Activated CD4-positive, alpha-beta T cell treated with anti-CD3 and anti-CD28 coated beads, Interleukin-2, amount 50 U/mL, for 24 hours (primary cell): ENCODE measurements at places on chromosomes 2 and 18.

- DNase-seq = no peak
Observed at GRCh38 chr2:101048756-101049155, 46.7 kb downstream of the RPL31 start.

- DNase-seq = no peak
Observed at GRCh38 chr2:43438858-43439655, 156.8 kb downstream of the THADA start.

DNA sequence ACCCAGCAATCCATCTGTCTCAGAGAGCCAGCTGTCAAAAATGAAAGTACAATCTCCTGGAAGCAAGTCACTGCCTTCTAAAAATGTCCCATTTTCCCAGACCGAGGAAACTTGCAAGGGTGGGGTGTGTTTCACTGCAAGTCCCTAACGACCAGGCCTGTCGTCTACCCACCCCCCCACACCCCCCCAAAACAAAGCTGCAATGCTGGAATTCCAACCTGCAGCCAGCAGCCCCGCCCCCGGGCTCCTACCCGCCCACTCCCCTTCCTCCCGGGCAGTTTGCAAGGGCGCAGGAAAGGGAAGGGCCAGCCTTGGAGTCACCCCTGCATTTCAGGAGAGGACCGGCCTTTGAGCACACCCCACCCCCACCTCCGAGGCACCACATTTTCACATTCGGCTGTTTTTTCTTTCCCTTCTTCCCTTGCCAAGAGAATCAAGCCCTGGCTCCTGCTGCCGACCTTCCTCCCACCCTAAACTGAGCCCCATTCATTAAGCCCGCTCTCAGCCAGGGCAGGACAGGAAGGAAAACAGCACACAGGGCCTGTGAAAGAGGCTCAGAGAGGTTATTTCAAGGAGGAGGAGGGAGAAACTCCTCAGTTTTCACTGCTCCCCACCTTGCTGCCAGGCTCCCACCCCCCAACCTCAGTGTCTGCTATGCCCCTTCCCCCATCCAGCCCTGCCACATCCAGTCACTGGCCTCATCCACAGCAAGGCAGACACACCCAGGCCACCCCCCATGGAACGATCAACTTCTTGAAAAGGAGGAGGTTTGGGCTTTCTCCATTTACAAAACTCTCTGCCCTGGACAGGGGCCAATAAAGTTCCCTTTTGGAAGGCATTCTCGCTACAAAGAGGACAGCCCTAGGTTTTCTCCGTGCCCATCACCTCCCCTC is 11.3 kb downstream of the SMAD7 start:
- no peak for DNase-seq

- peak; percentile 3 for DNase-seq
Observed at GRCh38 chr18:2104620-2105462, 466.5 kb downstream of the METTL4 start.

DNA sequence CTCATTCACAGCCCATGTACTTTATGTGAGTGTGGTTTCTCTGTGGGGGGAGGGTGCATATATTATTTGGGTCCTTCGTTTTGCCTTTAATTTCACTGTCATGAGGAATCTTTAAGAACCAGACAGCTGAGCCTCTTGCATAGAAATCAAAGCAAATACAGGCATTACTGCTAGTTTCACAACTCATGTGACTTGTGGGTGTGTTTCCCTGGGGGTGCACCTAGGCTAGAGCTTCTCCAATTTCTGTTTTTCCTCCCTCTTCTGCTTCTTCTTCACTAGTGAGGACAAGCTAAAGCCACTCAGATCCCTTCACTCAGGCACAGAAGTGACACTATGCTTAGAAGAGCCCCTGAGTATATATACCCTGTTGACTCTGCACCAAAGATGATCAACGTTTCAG is 131.4 kb downstream of the ACOXL start:
- no peak for DNase-seq

- DNase-seq = no peak
Observed at GRCh38 chr18:857986-858385, 45.9 kb upstream of the YES1 start.

- no peak for DNase-seq
Observed at GRCh38 chr2:219388907-219389156, 1.1 kb upstream of the DNPEP start.

DNA sequence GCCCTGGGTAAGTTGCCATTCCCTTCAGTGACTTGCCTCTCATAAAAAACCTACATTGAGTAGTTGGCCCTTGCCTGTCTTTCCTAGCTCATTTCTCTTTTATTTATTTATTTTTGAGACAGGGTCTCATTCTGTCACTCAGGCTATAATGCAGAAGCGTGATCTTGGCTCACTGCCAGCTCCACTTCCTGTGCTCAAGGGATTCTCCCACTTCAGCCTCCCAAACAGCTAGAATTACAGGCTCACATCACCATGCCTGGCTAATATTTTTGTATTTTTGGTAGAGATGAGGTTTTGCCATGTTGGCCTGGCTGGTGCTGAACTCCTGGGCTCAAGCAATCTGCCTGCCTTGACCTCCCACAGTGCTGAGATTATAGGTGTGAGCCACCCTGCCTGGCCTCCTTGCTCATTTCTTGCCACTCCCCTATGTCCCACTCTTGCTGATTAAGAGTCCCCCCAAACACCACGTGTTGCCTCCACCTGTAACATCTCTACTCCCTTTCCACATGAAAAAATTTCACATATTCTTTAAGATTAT is 12.6 kb downstream of the EVA1A start:
- no peak for DNase-seq

- no peak for DNase-seq
Observed at GRCh38 chr2:8149985-8150539, 531.8 kb upstream of the ID2 start.

GRCh38 chr2:57465967-57466366 is 580.6 kb upstream of the VRK2 start:
- DNase-seq = no peak

GRCh38 chr2:98172951-98173350 is 86.0 kb downstream of the VWA3B start:
- DNase-seq = no peak

GRCh38 chr2:58035352-58035751 is 11.3 kb upstream of the VRK2 start:
- DNase-seq = no peak

GRCh38 chr2:127528487-127528886 is 2.2 kb upstream of the IWS1 start:
- DNase-seq = no peak

DNA sequence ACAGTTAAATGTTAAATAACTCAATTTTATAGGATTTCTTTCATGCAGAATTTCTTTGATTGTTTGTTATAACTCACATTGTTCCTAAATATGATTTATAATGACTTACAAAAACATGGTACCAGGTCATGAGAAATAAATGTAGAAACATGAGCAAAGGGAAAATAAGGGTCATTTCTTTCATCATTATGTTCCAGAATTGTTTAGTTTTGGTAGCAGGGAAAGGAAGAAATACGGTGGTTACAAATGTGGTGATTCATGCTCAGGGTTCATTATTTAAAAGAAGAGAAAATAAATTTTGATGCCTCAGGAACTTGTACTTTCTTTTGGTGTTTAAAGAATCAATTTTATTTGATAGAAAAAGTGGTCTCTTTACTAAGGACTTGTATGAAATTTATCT is 4.4 kb downstream of the LYPD6B start:
- no peak for DNase-seq

DNA sequence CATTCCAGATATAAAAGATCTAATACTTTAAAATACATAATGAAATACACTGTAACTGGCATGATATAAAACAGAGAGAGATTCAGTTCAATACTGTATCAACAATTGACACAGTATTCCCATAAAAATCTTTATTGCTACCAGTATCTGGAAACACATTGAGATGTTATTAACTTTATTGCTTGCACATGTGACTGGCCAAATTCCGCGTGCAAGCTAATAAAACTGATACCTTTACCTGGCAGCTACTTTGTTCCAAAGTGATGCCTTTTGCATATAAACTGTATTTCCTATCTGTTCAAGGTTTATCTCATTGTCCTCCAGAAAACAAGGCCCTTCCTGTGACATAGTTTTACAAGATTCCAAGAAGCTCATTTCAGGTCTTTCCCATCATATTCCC is 15.4 kb upstream of the REG1B start:
- DNase-seq = no peak

GRCh38 chr2:150341982-150342680 is 145.3 kb downstream of the RND3 start:
- DNase-seq = no peak

- DNase-seq = no peak
Observed at GRCh38 chr2:129765678-129766351, 213.7 kb upstream of the RAB6C start.

DNA sequence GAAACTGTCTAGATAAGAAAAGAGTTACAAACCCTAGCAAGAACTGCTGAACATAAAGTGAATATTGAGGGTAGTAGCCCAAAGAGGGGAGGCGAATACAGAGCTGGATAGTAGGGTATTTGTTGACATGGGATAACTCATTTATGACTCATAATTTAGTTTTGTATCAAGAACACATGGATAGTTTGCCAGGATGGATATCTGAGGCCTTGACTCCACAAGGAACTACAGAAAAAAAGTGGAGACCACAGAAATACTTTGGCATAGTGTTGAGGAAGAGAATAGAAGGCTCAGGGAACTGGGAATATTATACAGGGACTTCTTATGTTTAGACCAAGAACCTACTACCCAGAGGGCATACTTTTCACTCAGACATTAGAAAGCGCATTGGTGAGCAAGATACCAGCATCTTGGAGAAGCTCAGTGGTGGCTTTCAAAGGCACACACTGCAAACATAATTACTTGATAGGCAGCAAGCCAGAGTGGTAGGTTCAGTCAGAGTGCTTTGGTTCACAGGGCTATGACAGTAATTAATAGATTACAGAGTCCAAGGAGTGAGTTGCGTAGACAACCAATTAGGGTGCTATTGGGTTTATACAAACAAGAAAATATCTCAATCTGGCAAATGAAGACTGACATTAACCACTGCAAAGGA is 51.9 kb upstream of the ZBTB7C start:
- no peak for DNase-seq

DNA sequence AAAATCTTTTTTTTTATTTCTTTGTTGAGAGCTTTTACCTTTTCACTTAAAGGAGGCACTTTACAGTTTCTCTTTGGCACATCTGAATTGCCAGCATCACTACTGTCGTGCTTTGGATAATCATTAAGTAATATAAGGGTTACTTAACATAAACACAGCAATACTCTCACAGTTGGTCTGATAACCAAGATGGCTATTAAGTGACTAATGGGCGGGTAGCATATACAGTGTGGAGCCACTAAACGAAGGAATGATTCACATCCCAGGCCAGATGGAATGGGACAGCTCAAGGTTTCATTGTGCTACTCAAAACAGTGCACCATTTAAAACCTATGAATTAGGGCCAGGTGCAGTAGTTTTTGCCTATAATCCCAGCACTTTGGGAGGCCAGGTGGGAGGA is 28.1 kb downstream of the USP37 start:
- no peak for DNase-seq

DNA sequence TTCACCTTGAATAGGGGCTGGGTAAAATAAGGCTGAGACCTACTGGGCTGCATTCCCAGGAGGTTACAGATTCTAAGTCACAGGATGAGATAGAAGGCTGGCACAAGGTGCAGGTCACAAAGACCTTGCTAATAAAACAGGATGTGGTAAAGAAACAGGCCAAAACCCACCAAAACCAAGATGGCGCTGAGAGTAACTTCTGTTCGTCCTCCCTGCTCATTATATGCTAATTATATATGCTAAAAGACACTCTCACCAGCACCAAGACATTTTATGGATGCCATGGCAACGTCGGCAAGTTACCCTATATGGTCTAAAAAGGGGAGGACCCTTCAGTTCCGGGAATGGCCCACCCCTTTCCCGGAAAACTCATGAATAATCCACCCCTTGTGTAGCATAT is 711.5 kb upstream of the KLHL29 start:
- DNase-seq = no peak

DNA sequence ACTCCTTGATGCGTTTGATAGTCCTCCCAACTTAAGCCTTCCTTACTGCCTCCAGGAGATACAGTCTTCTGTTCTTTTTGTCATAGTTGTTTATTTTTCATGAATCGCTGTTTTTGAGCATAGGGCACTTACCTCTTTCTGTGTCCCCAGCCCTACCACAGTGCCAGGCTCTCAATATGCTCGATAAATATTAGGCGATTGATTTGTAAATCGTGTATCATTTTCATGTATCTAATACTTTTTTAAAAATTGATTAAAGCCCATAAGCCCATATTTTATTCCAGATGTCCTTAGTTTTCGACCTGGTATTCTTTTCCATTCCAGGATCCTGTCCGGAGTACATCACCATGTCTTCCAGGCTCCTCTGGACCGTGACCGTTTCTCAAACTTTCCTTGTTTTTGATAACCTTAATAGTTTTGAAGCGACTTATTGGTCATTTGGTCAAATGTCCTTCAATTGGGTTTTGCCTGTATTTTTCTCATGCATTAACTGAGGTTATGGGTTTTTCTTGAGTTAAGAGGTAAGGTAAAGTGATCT is 444 bp upstream of the MMADHC start:
- DNase-seq = no peak

- DNase-seq = no peak
Observed at GRCh38 chr2:34979148-34979547, 1376.4 kb upstream of the CRIM1 start.

DNA sequence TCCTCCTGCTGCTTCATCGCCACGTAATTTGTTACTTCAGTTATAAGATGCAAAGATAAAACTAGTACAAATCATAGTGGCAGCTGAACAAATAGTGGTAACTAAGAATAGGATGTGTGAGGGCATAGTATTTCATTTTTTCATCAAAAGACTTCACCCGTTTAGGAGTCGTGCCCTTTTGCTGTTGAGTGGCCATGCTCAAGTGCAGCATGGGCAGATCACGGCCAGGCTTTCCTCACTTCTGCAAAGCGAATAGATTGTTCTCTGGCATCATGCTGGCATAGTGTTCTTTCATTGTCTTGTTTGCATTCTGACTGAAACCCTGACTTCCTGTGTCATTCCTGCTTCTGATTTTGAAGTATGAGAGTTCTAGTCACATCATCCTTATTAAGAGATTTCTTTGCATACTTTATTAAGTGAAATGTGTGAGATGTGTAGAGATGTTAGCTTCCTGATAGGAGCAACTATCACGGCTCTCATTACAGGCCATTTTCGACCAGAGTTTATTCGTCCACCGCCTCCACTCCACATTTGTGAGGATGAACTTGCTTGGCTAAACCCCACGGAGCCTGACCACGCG is 11.8 kb downstream of the CNOT11 start:
- no peak for DNase-seq

- DNase-seq = no peak
Observed at GRCh38 chr2:232871418-232871834, 1.4 kb downstream of the SNORC start.

GRCh38 chr18:22604986-22605421 is 187.3 kb upstream of the CTAGE1 start:
- no peak for DNase-seq

GRCh38 chr18:35588995-35589394 is 7.5 kb downstream of the GALNT1 start:
- DNase-seq = no peak

- DNase-seq = no peak
Observed at GRCh38 chr2:215431290-215431689, 4.6 kb downstream of the FN1 start.

- DNase-seq = no peak
Observed at GRCh38 chr18:24326211-24326610, 71.4 kb downstream of the OSBPL1A start.
